ENCODE measurements at places on chromosomes 13 and 19.

DNA sequence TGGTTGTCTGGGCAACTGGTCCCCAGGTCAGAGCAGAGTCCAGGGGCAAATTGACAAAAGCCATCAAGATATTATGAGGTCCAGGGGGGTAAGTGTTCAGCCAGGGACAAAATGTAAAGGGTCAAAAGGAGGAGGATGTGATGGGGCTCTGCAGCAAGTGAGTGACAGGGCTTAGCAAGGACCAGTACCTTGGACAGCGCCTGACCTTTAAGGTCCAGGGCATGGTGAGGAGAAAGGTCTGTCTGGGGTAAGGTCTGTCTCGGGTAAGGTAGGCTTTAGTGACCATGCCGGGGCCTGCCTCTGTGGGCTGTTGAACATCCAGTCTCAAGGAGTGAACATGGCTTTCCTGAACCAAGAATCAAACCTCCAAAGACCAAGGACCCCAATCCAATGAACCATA is 6.3 kb upstream of the ZNF358 start:
- DNase-seq = no peak

GRCh38 chr13:75770592-75771011 is 134.5 kb downstream of the LMO7 start:
- no peak for DNase-seq

DNA sequence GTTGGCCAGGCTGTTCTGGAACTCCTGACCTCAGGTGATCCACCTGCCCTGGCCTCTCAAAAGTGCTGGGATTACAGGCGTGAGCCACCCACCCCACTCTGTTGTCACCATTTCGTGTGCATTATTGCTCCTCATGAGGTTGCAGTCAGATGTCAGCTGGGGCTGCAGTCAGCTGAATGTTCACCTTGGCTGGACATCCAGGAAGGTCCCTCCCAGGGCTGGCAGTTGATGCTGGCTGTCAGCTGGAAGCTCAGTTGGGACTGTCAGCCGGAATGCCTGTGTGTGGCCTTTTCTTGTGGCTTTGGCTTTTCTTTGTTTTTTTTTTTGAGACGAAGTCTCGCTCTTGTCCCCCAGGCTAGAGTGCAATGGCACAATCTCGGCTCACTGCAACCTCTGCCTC is 6.6 kb downstream of the MEGF8 start:
- DNase-seq = no peak

GRCh38 chr13:47917022-47917574 is 84.0 kb downstream of the SUCLA2 start:
- DNase-seq = no peak

- DNase-seq = no peak
These were observed 10.2 kb downstream of the C2CD4C start for GRCh38 chr19:398719-399118.

DNA sequence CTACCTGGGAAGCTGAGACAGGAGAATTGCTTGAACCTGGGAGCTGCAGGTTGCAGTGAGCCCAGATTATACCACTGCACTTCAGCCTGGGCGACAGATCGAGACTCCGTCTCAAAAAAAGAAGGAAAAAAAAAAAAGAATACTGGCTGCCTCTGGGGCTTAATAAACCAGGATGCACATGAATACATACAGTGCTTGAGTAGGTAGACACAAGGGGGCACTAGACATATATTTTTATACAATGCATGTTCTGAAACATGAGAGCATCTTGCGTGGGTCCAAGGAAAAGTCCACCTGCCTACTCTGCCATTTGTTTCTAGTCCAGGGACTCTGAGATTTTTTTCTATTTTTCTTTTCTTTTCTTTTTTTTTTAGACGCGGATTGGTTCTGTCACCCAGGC is 31.2 kb downstream of the KEAP1 start:
- no peak for DNase-seq

GRCh38 chr13:50025436-50025835 is 10.2 kb downstream of the KCNRG start:
- DNase-seq = no peak

DNA sequence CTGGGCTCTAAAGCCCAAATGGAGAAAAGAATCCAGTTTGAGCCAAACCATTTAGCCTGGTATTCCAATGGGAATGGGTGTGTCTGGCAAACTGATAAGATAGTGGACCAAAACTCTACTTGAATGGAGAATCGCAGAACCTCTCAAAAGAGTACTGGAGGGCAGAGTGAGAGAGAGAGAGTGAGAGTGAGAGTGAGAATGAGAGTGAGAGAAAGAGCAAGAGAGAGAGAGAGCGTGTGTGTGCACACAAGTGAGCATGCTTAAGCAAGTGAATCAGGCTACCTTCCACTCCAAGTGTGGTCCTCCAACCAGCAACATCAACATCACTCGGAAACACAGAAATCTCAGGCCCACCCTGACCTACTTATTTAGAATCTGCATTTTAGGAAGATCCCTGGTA is 58.8 kb downstream of the UQCRFS1 start:
- no peak for DNase-seq
